ENCODE measurements at places on chromosomes 5 and 9.

GRCh38 chr9:1876891-1877496 lies 138.2 kb upstream of the SMARCA2 start:
- no peak for DNase-seq
- H3K4me1 ChIP-seq = no peaks in the 10 kb centered on the region
- H3K4me3 ChIP-seq = no peak overlapping the region
- H3K27ac ChIP-seq = no peak overlapping the region
- no peaks in the 10 kb centered on the region for H3K36me3 ChIP-seq

DNA sequence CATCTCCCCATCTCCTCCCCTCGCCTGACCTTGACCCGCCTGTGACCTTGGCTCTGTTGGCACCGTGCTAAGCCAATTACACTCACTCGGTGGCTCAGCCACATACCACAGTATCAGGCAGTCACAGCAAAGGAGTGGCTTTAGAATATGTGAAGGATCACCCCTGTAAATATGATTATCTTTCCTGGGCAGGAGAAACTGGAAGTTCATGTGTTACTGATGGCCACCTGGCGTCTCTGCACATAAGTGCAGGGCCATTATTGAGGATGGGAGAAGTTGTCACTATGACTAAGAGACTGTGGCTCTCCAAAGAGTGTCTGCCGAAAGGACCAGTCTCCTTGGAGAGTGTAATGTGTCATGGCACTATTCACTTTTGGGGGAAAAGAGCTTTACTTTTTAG lies 116.9 kb upstream of the S1PR3 start:
- DNase-seq = no peak
- no peaks in the 10 kb centered on the region for H3K36me3 ChIP-seq
- no peak overlapping the region for H3K4me3 ChIP-seq
- H3K4me1 ChIP-seq = no peaks in the 10 kb centered on the region
- H3K27me3 ChIP-seq = no peaks in the 10 kb centered on the region

GRCh38 chr9:105890046-105890822 lies 195.9 kb downstream of the TMEM38B start:
- H3K27ac ChIP-seq = no peak overlapping the region
- no peak overlapping the region for H3K4me3 ChIP-seq
- DNase-seq = no peak
- no peaks in the 10 kb centered on the region for H3K4me1 ChIP-seq
- H3K36me3 ChIP-seq = no peaks in the 10 kb centered on the region
- no peaks in the 10 kb centered on the region for H3K27me3 ChIP-seq

- peaks cover 16% of the 10 kb centered on the region for H3K4me1 ChIP-seq
- peaks cover 7% of the 10 kb centered on the region for H3K27me3 ChIP-seq
- H3K4me3 ChIP-seq = peak overlapping the region; percentile 58
- DNase-seq = no peak
- peak overlapping the region; percentile 46 for H3K27ac ChIP-seq
- H3K36me3 ChIP-seq = no peaks in the 10 kb centered on the region
Observed at GRCh38 chr5:93580063-93580926, 724 bp downstream of the NR2F1-AS1 start.

- no peaks in the 10 kb centered on the region for H3K27me3 ChIP-seq
- H3K4me3 ChIP-seq = no peak overlapping the region
- no peaks in the 10 kb centered on the region for H3K4me1 ChIP-seq
- no peak for DNase-seq
Observed at GRCh38 chr9:137760426-137760825, 117.2 kb upstream of the CACNA1B start.

DNA sequence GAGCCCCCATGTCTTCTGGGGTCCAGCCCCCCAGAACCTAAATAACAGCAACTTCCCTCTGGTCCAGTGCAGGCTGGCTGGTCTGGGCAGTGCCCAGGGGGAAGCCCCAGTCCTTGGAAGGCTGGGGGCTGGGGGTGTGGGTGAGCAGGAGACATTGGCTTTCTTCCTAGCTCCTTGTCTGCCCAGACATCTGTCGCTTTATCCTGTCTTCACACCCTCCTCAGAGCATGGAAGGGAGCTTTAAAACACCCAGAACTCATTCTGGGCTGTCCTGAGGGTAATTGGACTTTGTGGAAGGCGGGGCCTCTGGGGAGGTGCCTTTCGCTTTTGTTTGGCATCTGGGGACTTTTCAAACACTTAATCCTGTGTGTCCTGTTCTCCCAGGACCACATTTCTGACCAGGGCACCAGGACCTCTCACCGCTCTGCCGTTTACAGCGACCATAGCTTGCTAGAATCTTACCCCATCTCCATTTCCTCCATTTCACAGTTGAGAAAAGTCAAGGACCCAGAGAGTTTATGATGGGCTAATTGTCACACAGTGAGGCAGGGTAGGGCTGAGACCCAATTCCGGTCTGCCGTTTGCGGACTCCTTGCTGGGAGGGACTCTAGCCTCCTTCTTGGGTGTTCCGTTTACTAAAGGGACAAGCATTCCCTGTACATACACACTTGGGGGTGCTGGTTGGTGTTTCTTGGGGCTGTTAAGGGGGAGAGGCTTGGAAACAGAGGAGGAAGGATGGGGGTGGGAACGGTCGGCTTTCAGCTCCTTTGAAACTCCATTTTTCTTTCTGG lies 1.1 kb downstream of the GSN start:
- H3K27me3 ChIP-seq = no peaks in the 10 kb centered on the region
- H3K4me1 ChIP-seq = peaks cover 47% of the 10 kb centered on the region
- DNase-seq = peak; percentile 53
- H3K36me3 ChIP-seq = no peaks in the 10 kb centered on the region

GRCh38 chr5:77876862-77877502 lies 100.8 kb upstream of the TBCA start:
- H3K27ac ChIP-seq = no peak overlapping the region
- DNase-seq = no peak
- H3K27me3 ChIP-seq = no peaks in the 10 kb centered on the region
- no peaks in the 10 kb centered on the region for H3K36me3 ChIP-seq

DNA sequence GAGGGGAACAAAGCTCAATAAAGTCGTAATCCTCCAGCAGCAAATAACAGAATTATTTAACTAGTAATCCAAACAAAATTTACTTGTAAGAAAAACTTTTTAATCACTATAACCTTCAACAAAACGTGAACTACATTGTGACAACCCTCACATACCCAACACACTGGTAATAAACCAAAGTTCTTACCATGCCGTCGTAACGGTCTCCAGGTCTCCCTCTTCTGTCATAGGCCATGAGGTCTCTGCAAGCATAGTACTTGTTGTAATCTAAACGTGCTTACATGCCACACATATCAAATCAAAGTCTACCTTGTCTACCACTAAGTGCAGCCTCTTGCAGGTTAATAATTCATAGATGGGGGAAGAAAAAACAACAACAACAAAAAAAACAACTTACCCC lies 8.5 kb downstream of the HNRNPK start:
- H3K36me3 ChIP-seq = peaks cover 91% of the 10 kb centered on the region
- peaks cover 2% of the 10 kb centered on the region for H3K4me1 ChIP-seq
- no peak overlapping the region for H3K4me3 ChIP-seq
- no peak overlapping the region for H3K27ac ChIP-seq
- DNase-seq = no peak

- peaks cover 24% of the 10 kb centered on the region for H3K4me1 ChIP-seq
- H3K4me3 ChIP-seq = no peak overlapping the region
- H3K36me3 ChIP-seq = no peaks in the 10 kb centered on the region
- no peak overlapping the region for H3K27ac ChIP-seq
- no peak for DNase-seq
- H3K27me3 ChIP-seq = no peaks in the 10 kb centered on the region
Observed at GRCh38 chr5:111857623-111858022, 100.6 kb upstream of the NREP start.

GRCh38 chr9:78321505-78321904 lies 24.6 kb downstream of the PSAT1 start:
- H3K4me1 ChIP-seq = no peaks in the 10 kb centered on the region
- H3K27ac ChIP-seq = no peak overlapping the region
- no peak for DNase-seq

DNA sequence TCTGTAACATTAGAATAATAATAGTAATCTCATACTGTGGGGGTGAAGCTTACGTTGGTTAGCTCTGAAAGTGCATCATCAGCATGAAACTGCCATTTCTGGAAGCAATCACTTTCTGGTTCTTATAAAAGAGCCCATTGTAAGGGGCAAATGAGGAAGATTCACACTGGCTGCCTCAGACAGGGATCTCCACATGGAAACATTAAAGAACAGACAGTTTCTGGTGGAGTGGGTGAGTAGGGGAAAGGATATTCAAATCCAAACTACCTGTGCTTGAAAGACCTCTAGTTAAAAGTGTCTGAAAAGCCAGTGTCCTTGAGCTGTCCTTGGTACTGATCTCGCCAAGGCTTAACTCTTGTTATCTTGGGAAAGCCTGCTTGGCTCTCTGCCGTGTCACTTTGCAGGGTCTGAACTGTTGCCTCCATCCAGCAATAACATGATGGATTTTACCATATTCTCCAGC lies 19.1 kb upstream of the SLC31A2 start:
- no peak for DNase-seq
- no peaks in the 10 kb centered on the region for H3K36me3 ChIP-seq
- no peak overlapping the region for H3K4me3 ChIP-seq
- H3K27ac ChIP-seq = no peak overlapping the region
- H3K4me1 ChIP-seq = no peaks in the 10 kb centered on the region
- H3K27me3 ChIP-seq = no peaks in the 10 kb centered on the region

GRCh38 chr9:136625101-136626065 lies 37.3 kb upstream of the EGFL7 start:
- peaks cover 5% of the 10 kb centered on the region for H3K4me1 ChIP-seq
- H3K27ac ChIP-seq = peak overlapping the region; percentile 42
- H3K27me3 ChIP-seq = no peaks in the 10 kb centered on the region
- no peak overlapping the region for H3K4me3 ChIP-seq
- peak; percentile 94 for DNase-seq

GRCh38 chr5:166353580-166353979 lies 1937.9 kb upstream of the WWC1 start:
- no peaks in the 10 kb centered on the region for H3K36me3 ChIP-seq
- H3K4me3 ChIP-seq = no peak overlapping the region
- H3K4me1 ChIP-seq = no peaks in the 10 kb centered on the region
- no peak overlapping the region for H3K27ac ChIP-seq

Data from tibial artery (tissue), 4 donors.